ENCODE measurements at places on chromosomes 3 and 15.

DNA sequence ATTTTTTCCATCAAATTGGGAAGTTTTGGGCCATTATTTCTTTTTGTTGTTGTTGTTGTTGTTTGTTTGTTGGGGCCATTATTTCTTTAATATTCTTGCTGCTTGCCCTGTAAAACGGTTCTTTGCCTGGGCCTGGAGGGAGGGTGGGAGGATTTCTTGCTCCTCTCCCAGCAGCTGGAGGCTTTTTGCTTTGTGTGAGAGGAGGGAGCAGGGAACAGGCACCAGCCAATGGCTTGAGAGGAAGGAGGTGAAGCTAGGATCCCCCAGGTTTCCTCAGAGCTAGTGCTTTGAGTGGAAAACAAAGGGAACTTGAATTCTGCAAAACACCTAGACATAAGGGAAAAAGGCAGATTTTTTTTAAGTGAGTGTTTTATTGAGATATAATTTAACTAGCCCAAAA, 61.2 kb upstream of the DNAJC19 start:
- DNase-seq, result no peak

DNA sequence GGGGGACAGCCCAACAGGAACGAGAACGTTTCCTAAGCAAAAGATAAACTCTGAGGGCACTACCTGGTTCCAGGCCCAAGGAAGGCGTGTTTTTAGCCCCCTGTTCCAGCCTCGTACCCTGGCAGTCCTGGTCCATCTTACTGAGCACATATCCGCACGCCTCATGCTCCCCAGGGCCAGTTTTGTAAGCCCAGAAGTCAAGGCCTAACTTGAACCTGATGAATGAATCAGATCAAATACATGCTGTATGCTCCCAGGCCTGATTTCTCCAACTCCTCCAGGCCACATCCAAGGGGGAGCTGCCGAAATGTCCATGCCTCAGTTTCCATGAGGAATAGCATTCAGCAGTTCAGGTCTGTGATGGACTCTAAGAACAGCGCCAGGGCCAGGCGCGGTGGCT, 14.3 kb upstream of the DOCK3 start:
- DNase-seq, result no peak

DNA sequence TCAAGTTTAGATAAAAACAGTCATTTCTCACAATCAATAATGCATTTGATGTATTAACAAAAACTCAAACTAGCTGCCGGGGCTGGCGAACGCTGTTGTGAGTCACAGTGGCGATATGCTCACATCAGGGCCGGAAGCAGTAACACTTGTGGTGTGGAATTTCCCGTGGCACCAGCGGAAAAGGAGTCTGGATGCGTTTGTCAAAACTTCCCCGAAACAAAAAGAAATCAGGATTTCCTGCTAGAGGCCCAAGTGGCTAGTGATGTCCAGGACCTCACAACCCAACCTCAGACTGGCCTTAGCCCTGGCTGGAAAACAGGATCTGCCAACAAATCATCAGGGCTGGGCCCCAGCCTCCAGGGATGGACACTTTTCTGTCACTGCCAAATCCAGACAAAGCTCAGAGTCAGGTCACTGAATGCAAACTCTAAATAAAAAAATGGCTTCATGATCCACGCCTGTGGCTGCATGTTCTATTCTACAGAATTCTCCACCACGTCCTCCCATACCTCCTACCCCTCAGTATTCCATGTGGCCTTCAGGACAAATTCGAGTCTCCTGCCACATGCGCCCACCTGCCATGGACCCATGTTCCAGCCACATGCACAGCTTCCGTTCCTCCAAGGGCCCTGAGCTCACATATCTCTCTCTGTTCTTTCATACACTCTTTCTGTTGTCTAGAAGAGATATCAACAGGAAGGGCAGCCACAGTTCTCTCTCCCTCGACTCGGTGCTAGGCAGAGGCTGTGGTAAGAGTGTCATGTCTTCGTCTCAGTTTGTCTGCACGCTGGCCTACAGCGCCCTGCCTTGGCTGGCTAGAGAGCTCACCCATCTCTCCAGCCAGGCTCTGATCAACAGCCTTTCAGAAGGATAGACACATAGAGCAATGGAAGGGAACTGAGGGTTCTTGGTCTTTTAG, 35.4 kb downstream of the EHD4 start:
- no peak for DNase-seq

GRCh38 chr15:94476686-94477085, 245.3 kb downstream of the MCTP2 start:
- DNase-seq, result no peak

- DNase-seq, result no peak
Measured at GRCh38 chr15:66452971-66453580, 44.5 kb downstream of the SNAPC5 start.

GRCh38 chr3:133943639-133944141, 48.0 kb upstream of the RAB6B start:
- no peak for DNase-seq

DNA sequence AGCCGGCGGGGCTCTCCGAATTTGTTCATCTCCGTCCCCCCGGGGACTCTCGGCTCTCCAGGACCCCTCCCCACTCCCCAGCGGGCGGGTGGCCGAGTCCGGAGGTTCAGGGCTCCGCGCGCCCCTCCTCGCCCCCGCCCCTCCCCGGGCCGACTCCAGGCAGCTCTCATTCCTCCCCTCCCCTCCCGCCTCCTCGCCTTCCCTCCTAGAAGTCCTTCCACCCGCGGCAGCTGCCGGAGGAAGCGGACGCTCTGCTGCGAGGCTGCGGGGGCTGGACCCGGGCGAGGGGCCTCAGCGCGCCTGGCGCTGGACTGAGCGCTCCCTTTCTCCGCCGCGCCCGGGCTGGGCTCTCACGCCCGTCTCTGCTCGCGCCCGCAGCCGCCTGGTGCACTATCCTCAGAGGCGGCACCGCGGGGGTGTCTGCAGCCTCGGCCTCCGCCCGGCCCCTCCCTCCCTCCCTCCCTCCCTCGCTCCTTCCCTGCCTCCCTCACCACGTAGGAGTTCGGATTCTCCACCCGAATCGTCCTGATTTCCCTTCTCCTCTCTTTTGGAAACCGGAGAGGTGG, at the start of gene ROBO2:
TSS of gene ROBO2 (plus strand) at position 494 of the 566 bp plus-strand sequence. CDS start 687 bp downstream, outside the sequence.
- no peak for DNase-seq
